ENCODE measurements at places on chromosomes 2 and 18.

DNA sequence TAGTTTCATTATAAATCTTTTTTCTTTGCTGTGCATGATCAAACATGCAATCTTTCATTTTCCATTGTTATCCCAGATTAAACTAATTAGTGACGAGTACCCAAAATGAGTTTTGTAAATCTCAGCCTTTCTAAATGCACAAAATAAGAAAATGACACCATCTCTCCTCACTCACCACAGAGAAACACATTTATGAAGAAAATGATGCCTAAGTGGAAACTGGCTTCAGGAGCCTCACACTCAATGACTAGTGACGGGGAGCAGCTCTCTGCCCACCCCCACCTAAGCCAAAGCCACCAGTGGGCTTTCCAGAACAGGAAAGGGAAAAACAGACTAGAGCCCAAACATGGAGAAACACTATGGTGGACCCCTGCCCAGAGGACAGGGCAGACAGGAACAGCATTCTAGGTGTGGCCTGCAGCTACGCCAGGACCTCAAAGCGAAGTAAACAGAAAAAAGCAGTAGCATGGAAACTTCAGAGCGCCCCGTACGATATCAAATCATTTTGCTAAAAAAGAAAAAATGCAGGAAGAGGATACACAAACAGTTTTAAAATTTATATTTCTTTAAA, 113.5 kb downstream of the RBMS1 start:
- no peak for DNase-seq

DNA sequence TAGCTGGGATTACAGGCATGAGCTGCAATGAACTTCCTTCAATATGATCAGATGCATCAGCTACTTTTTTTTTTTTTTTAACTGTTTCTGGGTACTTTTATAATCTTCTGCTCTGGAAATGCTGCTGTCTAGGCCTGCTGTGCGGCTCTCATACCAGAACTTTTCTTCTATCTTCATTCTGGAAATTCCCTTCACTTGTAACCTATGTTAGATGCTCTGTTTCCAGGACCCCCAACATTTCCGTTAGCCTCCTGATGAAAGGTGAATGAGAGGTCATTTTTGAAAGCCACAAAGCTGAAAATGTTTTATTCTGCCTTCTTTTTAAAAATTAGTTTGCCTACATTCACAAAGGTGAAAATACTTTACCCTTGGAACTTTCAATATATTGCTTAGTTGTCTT, 8.6 kb downstream of the AGFG1 start:
- no peak for DNase-seq

DNA sequence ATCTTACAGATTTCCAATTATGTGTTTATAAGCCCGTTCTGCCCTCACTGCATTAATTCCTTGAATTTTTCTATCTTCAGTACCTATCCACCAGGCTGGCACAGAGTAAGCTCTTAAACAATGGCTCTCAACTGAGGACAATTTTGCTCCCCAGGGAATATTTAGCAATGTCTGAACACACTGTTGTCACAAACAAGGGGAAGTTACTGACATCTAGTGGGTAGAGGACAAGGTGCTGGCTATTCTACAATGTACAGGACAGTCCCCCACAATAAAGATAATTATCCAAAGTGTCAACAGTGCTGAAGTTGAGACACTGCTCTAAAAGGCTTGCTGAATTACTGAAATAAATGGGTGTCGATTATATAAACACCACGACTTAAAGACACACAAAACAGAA, 5.0 kb downstream of the NDUFS1 start:
- DNase-seq, result no peak

DNA sequence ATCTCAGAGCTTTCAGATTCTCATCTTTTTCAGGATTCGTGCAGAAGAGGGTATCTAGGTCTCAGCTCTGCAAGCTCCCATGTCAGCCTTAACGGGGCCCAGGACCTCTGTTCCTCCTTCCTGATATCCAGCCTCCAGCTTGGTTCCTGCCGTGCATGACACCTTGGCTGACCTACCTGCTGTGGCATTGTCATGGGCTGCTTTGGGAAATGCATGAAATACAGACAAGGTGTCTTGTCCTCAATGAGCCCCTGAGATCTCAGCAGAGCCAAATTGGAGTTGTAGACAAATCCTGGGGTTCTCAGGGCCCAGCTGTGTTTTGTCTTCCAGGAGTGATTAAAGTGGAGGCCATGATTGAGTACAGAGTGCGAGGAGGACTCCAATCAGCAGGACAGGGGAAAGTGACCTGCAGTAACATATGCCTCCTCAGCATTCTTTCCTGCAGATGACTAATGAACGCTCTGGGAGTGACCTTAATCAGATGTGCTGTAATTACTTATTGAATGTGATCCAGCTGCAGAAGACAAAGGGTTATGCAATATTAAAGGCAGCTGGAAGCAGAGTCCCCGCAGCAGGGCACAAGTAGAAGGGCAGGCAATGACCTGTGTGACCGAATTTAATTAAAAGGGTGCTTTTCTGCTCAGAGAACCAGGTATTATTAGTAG, 141.1 kb downstream of the CCBE1 start:
- DNase-seq, result no peak

- no peak for DNase-seq
These were observed at the start of gene TTN for GRCh38 chr2:178807227-178808008. Gene TTN (minus strand): TSS chr2:178807423. CDS start chr2:178804642, 2,781 bp downstream.

DNA sequence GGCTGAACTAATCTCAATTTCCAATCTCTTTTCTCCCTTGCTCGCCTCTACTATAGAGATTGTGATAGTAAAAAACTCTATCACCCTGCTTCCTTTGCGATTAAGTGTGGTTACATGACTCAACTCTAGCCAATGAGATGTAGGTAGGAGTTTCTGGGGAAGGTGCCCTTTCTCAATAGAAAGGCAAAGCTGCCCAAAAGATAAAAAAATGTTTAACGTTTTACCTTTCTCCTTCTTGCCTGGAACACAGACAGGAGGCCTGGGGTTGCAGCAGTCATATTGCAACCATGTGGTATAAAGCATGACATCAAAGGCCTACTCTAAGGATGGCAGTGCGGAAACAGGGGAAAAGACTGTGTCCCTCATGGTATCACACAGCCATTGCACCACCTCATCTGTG, 31.5 kb downstream of the TMEM37 start:
- DNase-seq, result no peak

DNA sequence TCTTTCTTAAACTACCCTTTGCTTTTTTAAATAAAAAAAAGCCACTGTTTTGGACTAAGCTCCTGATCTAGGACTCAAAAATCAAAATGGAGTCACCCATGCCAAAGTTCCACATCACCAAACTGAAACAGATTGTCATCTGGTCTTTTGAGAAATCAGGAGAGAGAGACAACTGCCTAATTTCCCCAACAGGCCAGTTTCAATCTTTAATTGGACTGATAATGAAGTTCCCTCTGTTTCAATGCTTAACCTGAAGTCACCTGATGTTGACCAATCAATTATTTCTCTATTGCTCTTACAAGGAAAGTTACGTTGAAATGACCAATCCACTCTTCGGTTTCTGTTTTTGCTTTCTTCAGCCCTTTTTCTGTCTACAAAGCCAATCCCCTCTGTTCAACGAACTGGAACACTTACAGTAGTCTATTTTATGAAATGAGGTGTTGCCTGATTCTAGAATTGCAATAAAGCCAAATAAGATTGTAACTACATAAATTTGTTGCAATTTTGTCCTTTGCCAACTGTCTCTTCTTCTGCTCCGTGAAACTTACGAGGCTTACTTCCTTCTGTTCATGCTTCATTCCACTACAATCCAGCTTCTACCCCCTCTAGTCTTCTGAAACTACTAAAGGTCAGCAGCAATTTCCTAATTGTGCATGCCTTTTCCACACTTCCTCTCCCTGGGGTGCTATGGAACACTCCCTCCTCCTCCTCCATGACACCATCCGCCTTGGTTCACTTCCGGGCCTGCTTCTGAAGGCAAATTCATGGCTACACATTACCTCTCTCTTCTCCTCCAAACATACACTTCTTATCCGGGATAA, 95.2 kb upstream of the CD302 start:
- no peak for DNase-seq

- DNase-seq, result no peak
These were observed 503 bp downstream of the ZNF513 start for GRCh38 chr2:27379836-27380625.

DNA sequence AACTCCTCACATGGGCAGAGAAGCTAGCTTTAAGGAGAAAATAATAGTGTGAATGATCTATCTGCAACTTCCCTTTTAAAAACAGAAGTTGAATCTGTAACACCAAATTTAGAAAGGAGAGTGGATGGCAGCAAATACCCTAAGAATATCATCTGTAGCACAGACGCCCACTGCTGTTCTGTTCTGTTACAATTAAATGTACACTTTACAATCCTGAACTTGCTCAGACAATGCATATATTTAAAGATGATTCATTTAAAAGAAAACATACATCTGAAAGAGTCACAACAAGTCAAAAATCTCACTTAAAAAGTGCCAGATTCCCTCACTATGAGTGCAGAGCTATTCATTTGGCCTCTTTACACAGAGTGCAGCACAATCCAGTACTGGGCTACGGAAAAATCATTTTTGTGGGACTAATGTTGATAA, 8.0 kb upstream of the SERTAD2 start:
- DNase-seq, result no peak

DNA sequence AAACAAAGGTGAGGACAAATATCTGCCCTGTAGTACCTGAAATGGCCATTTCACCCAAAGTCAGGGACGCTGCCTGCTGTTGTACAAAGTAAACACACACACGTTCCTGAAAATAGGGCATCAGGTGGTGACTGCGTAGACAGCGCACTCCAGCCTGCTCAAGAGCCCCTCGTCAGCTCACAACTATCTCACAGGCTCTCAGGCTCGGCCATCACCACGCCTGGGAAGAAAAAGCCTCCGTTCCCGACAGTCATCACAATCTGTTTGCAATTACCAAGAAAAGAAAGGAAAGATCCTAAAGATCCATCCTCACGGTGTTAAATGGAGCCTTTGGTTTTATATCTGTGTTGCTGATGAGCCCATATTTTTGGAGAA, 230.2 kb downstream of the ZNF516 start:
- DNase-seq, result no peak

DNA sequence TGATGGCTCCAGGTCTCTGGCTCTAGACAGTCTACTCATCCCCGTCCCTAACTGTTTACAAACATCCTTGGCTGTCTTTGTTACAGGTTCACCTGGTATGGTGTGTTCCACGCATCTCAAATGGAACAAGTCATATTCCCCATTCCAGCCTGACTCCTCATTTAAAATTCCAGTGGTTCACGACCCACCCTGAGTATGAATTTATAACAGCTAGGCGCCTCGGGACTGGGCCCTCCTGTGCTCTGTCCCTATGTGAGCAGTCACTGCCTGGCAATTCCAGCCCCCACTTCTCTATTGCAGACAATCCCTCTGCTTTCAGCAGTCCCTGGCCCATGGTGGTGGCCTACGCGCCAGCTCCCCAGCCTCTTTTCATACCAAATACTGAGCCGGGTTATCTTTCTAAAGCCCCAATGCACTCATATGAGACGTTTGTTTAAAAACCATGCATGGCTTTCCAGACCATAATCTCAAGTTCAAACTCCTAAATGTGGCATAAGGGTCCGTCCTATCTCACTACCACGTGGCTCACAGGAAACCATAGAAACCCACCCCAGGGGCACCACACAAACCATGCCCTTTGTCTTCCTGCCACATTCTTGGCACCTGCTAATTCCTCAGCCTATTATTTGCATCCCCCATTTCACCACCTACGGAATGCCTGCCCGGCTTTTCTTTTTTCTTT, 1.6 kb downstream of the SERPINB8 start:
- no peak for DNase-seq

DNA sequence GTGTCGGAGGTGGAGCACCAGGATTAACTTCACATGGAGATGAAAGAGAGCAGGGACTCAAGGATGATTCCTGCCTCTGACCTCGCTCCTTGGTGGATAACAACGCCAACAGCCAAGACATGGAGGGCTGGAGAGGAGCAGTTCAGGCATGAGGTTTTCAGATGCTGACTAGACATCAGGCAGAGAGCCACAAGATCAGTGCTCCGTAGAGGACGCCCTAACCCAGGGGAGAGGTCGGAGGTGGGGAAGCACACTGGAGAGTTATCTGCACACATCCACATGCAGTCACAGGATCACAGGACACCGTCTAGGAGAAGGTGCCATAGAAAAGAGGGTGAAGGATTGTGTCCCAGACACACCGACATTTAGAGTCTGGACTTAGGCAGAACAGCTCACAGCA, 344.3 kb downstream of the EIPR1 start:
- DNase-seq, result no peak

DNA sequence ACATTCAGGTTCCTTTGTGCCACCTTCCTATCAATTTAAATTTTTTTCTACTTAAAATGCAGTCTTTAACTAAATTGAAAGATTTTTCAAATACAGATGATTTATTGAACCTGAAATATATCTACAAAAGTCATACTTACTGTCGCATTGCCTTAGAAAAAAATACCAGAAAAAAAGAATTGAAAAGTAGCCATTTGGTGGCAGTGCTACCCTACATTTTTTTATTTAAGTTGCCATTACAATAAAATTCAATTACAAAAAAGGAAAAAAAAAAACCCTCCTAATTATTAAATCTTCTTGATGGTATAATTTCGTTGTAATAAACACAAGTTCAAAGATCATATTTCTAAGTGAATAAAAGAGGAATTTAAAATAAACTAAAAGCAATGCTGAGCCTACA, 43.4 kb downstream of the DSC3 start:
- DNase-seq, result no peak

DNA sequence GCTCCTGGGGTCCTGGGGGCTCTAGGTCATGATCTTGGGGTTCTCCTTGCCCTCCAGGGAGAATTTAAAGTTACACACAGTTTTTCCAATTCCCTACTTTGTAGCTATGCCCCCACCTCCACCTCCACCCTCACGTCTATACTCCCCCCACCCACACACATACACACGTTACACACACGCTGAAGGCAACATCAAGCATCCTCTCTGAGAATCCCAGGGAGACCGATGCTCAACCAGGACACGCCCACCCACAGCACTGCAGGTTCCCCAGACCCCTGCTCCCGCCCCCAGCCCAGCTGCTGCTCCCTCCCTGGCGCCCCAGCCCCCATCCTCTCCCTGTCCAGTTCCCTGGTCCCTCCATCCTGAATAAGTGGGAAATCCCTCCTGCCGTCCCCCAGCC, 6.4 kb upstream of the TNS1 start:
- DNase-seq, result no peak

DNA sequence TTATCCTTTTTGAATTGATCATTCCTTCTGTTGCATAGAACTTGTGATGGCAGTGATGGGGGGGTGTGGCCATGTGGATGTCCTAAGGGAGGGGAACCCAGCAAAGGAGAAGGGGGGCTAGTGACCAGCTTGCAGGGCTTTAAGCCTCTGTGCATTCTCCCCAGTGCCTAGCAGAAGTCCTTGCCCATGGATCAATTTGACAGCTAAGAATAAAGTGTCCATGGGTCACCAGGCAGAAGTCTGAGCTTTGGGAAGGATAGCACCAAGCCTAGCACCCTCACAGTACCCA, 39.6 kb upstream of the FAM136A start:
- DNase-seq, result no peak

GRCh38 chr2:108288534-108289106, at the start of gene SULT1C2:
Gene SULT1C2 (plus strand): TSS chr2:108288895. CDS start chr2:108293668, 4,773 bp downstream.
- DNase-seq, result peak; percentile 26

DNA sequence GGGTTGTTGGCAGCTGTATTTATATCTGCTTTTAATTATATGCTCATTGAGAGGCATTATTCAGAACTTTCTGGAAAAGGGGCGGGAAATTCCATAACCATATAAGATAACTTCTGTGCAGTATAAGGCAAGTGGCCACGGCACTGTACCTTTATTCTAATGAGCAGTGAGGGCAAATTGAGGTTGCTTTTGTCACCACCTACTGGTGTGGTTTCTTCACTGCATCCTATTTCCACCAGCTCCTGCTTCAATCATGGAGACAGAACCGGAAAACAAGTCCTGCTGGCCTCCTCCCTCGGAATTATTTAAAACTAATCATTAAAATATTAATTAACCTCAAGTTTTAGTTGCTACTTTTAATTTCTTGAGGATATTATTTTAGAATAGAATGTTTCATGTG, 759.4 kb downstream of the CBLN2 start:
- no peak for DNase-seq
